ENCODE measurements at places on chromosomes 12 and 14. TPM values are rescaled to one million over a fixed set of nuclear protein-coding genes. Genes with fewer than 3 reads are reported as not detected.
A peak's percentile ranks its signal among the peaks of the same experiment; 100 is the strongest.

Gene PIGH
- 19.4 TPM for total RNA-seq

Gene CACNA1C
- not detected for total RNA-seq

DNA sequence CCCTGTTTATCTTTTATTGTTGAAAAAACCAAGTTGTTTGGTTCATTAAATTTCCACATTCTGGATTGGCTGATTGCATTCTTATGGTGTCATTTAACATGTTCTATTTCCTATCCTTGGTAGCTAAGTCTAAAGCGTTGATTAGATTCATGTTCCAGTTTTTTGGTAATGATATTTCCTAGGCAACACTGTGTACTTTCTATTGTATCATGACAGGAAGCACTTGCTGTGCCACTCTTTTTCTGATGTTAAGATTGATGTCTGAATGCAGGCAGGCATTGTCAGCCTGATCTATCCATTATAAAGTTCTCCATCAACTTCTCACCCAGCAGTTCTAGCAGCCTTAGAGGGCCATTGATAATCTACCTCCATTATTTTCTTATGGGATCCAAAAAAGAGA lies 91.1 kb upstream of the ARID2 start:
- no peak for DNase-seq

GRCh38 chr12:9668161-9669018 lies 1.1 kb upstream of the CLEC2D start:
- DNase-seq, result no peak

- DNase-seq, result no peak
Observed at GRCh38 chr12:79347866-79348265, 342.9 kb downstream of the PAWR start.

DNA sequence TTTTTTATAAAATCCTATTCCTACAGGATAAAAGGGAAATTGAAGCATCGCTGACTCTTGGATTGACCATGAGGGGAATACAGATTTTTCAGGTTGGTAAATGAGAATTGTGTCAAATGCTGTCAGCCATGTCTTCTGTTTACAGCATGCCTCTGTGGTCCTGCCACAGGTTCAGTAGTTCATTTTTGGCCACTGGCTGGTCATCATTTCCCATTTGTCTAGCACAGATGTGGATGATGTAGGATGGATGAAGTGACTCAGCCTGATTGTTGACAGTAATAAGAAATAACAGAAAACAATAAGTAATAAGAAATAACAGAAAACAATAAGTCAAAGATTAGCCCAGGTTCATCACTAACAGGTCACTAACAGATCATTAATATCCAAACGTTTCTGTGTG lies 59.8 kb downstream of the FRMD6 start:
- no peak for DNase-seq

- DNase-seq, result peak; percentile 79
Observed at GRCh38 chr12:104641862-104642261, 185.1 kb downstream of the CHST11 start.

GRCh38 chr12:98757455-98757854 lies 112.4 kb downstream of the APAF1 start:
- DNase-seq, result no peak

Gene PMCH
- total RNA-seq, result not detected

DNA sequence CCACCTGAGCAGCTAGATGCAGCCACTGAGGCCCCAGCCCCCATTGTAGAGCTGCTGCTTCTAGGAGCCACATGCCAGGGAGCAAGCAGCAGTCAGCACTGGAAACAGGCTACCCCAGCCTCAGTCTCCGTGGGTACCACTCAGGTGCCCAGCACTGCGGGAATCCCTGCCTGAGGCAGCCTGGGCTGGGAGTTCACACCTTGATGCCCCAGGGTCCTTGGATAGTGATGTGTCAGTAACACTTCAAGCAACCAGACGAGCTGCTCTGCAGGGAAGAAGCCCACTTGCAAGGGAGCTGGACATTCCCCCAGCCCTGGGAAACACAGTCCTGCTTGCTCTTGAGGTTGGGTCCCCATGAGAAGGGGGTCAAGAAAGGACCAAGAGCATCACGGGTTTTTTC lies 90.7 kb downstream of the ZFP36L1 start:
- DNase-seq, result no peak

- no peak for DNase-seq
Observed at GRCh38 chr12:57759360-57759980, 4.6 kb downstream of the MARCHF9 start.

- DNase-seq, result no peak
Observed at GRCh38 chr12:125186471-125187147, 121.4 kb downstream of the AACS start.

GRCh38 chr12:57118711-57119271 lies 7.6 kb upstream of the STAT6 start:
- DNase-seq, result no peak

Gene SBNO1
- total RNA-seq, result 39.7 TPM

Gene IL26
- not detected for total RNA-seq

GRCh38 chr12:54385251-54385914 lies 850 bp upstream of the ZNF385A start:
- DNase-seq, result no peak

DNA sequence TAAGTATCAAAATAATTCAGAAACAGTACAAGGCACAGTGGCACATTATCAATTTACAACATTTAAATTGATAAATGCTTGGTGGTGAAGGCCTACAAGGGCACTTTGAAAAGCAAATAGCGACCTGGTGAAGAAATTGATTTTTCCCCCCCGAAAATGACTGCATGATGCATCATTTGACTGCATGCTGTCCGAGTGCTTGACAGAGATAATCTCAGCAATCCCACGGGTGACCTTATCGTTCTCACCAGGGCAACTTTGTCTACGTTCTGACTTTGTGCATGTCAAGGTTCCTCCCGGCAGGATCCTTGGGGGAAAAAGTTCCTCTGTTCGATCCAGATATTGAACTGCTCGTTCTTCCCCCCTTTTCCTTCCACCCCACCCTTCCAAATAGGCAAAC lies 384.8 kb downstream of the EGLN3 start:
- no peak for DNase-seq

Gene MMP17
- not detected for total RNA-seq

- DNase-seq, result no peak
Observed at GRCh38 chr12:15538881-15539280, 216.6 kb downstream of the PTPRO start.

DNA sequence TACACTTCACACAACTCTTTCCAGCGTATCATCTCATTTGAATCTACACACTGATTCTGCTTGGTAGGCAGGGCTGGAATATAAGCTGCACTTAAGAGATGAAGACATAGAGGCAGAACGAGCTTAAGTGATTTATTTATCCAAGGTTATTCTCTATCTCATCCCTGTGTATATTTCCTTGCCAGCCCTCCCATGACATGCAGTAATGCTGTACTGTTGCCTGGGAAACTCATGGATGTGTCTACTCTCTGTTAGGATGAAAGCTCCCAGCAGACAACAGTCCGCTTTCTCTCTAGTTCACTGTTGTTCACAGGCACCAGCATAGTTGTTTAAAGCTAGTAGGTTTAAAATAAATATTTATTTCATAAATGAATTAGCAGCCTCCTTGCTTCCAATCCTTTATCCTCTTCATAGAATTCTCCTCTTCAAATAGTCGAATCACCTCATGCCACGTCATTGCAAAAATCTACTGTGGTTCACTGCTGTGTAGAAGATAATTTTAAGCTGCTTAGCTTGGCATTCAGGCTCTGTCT lies 25.4 kb downstream of the FGF6 start:
- no peak for DNase-seq

DNA sequence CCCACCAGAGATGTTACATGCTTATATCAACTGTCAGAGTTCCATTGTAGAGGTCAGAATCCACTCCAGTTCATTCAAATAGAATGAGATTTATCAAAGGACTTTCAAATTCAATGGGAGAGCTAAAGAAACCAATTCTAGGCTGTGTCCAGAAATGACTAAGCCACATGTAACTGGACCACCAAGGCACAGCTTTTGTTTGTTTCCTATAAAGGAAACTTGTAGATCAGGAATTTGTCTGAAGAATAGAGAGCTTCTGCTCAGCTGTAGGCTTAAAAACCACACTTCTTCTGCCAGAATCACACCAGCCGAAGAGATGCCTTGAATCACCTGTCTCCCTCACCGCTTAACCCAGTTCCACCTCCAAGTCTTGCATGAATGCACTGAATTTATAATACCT lies 134.0 kb upstream of the NEDD1 start:
- no peak for DNase-seq

Gene CIROP
- total RNA-seq, result not detected

DNA sequence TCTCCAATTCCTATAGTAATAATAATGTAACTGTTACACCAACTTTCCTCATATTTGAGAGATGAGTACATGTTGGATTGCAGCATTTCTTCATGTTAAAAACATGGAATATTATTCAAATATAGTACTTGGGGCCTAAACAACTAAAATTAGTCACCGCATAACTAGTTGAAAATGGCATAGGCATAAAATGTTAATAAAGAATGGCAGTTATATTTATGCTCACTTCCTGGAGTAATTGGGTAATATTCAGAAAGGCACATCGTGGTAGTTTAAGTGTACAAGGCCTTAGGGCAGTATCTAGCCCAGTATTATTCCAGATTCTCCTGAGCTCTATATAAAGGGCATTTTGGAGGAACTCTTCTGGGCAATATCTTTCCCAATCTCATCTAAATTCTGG lies 46.0 kb downstream of the ERGIC2 start:
- DNase-seq, result no peak
